Muscle of leg (tissue), 16 donors: ENCODE measurements at places on chromosomes 1 and 21. TPM values are rescaled to one million over a fixed set of nuclear protein-coding genes. Genes with fewer than 3 reads are reported as not detected.

S100A5 gene
- total RNA-seq, result not detected

RSPO1 gene
- 0.09 TPM for total RNA-seq

PROX1 gene
- total RNA-seq, result 6.9 TPM

F13B gene
- total RNA-seq, result not detected

USH2A gene
- total RNA-seq, result 0.40 TPM

A3GALT2 gene
- total RNA-seq, result not detected

GPX7 gene
- 146 TPM for total RNA-seq

WNT3A gene
- not detected for total RNA-seq

MCL1 gene
- total RNA-seq, result 113 TPM

PEAR1 gene
- total RNA-seq, result 12.2 TPM

PTGER3 gene
- 1.4 TPM for total RNA-seq

ANGPTL7 gene
- total RNA-seq, result 1.2 TPM

TMOD4 gene
- 15.2 TPM for total RNA-seq

C1orf105 gene
- 105 TPM for total RNA-seq

NPPA gene
- total RNA-seq, result 0.93 TPM

C8B gene
- total RNA-seq, result not detected
